Umbilical cord (tissue), 2 donors: ENCODE measurements at places on chromosomes 16 and 17.

- DNase-seq: no peak
Measured at GRCh38 chr16:31134625-31135534, 647 bp downstream of the PRSS8 start.

DNA sequence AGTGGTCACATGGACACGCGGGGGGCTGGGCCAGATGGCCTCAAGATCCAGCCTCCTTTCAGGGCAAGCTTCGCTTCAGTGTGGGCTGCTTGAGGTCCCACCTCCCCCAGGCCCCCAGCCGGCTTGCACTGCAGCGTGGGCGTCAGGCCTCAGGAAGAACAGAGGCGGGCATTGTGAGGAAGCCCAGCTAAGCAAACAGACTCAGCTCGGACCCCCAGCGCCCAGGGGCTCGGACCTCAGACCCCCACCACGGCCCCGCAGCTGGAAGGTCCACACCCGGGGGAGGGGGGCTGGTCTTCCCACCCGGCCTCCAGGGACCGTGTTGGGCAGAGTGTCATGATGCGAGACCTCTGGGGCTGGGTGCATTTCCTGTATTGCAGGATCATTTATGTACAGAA, 24.7 kb upstream of the ZNF469 start:
- no peak for DNase-seq

GRCh38 chr16:66562986-66563385, 3.3 kb upstream of the CMTM1 start:
- no peak for DNase-seq

DNA sequence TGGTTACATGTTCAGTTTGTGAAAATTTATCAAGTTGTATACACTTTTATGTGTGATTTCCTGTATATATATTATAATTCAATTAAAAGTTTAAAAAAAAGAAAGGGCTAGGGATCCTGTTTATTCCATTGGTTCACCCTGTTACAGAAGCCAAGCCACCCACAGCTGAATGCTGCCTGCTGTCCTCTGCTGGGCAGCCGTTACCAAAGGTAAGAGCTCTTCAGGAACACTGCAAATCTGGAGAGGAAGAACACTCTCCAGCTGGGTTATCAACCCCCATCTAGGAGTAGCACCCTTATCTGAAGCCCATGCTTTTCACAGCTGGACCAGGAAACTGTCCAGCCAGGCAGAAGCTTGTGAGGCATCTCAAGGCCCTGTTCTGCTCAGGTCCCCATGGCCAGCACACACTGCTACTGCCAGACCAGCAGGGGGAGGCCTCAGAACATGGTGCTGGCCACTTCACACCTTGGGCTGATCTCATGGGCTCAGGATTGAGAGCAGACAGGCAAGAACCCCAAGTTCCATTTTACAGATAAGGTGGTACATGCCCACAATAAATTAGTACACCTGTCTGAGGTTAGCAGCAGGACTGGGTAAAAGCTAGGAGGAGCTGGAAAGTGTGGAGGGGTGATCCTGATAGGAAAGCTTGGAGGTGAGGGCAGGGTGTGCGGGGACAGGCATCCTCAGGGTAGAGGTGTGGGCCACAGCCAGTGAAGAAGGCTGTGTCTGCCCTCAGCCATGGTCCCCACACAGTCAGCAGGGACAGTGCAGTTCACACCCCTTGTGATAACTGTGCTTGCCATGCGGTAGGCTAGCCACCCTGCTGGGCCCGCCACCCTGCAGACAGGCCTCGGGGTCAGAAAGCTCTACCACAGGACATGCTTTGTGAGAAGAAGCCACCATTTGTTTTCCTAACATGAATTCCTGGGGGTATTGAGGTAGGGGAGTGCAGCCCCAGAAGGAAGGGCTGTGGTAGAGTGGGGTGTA, 54.3 kb upstream of the SREBF1 start:
- peak; percentile 40 for DNase-seq

- DNase-seq: no peak
Measured at GRCh38 chr16:49503256-49504022, 129.8 kb downstream of the C16orf78 start.

GRCh38 chr17:83090444-83091256, 11.2 kb downstream of the METRNL start:
- DNase-seq: no peak

DNA sequence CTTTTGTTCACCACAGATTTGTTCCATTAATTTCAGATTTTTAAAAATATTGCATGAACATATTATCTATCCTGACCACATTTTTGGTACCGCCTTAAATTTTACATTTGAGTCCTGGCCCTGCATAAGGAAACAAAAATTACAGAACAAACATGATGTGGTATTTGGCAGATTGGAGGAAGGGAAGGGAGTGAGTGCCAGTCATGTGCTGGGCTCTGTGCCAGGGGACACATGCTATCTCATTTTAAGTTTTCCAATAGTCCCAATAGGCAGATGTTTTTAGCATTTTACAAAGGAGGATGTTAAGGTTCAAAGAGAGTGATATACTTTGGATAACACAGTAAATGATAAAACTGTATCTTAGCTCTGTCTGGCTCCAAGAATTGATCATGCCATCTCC, 185.1 kb downstream of the CDK5R1 start:
- DNase-seq: no peak

DNA sequence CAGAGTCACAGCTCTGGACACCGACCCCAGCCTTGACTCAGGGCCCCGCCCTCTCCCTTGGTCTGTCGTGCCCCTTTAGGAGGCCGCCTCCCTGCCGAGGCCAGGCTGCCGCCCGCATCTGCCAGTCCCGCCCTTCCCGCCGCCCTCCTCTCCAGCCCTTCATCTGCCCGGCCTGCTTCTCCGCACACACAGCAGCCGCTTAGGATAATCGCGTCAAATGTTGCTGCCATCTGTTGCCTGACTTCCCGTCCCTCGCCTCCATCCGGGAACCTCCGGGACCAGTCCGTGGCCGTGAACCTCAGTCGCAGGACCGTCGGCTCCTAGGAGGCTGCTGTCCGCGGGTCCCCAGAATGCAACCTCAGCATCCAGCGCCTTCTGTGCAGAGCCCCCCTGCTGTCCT, 11.9 kb downstream of the GSE1 start:
- DNase-seq: no peak

DNA sequence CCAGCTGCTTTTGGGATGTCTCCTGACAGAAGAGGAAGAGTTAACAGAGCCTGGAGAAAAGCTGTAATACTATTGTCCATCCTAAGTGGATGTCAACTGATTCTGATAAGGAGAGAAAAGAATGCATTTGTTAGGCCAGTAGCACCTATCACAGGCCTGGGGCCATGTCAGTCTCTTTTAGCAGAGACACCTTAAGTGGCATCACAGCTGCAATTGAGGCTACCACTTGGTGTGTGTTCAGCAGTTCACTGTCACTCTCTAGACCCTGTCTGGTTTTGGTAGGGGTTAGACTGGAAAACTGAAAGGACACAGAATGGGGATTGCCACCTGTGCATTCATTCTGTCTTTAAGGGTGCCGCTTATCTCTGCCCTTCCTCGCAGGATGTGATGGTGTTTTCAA, 42.0 kb downstream of the PSMD12 start:
- no peak for DNase-seq

GRCh38 chr16:79980650-79981521, 380.3 kb upstream of the MAF start:
- DNase-seq: no peak

GRCh38 chr16:72042157-72042660, 12.1 kb upstream of the HP start:
- DNase-seq: no peak

- DNase-seq: no peak
Measured at GRCh38 chr16:49283376-49284049, 1.9 kb upstream of the CBLN1 start.

DNA sequence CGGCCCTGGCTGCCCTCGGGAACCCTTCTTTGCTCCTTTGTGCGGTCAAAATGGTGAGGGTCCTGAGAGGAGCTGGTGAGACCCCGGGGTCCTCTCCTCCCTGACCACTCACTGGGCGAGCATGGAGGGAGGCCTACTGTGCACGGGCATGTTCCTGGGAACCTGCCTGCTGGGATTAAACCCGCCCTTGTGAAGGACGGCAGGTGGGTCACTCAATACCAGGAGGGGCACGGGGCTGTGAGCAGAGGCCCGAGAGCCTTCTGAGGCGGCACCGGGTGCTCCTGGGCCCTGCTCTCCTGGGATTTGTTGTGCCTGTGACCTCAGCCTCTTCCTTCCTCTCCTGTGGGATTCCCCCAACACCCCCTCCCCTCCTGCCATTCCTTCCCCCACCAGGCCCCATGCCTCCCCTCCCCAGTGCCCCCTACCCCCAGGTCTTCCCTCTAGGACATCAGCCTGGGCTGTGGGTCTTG, 19.7 kb downstream of the METRNL start:
- no peak for DNase-seq

- no peak for DNase-seq
Measured at GRCh38 chr17:55440391-55440790, 18.8 kb upstream of the MMD start.

DNA sequence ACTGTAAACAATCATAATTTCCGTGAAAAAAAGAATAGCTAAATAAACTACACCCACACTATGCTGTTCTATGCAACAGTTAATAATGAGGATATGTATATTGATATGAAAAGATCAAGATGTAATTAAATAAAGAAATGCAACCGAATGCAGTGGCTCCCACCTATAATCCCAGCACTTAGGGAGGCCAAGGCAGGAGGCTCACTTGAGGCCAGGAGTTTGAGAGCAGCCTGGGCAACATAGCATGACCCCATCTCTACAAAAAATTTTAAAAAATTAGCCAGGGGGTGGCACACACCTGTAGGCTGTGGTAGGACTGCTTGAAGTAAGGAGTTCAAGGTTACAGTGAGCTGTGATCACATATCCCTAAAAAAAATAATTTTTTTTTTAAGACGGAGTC, 14.9 kb downstream of the CENPV start:
- DNase-seq: no peak

DNA sequence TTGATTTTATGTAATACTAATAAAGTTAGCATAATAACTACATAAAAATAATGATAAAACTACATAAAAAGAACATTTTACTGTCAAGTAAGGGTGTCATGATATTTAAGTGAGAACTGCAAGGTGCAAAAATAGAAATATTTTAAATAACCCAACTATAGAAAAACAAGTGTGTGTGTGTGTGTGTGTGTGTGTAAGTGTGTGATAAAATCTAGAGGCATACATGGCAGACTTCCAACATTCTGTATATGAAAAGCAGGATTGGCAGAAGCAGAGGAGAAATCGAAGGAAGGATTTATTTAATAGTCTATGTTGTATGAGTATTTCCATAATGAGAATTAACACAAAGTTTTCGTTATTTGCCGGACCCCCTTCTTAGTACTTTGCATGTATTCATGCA, 334.1 kb downstream of the KCNJ2 start:
- no peak for DNase-seq

DNA sequence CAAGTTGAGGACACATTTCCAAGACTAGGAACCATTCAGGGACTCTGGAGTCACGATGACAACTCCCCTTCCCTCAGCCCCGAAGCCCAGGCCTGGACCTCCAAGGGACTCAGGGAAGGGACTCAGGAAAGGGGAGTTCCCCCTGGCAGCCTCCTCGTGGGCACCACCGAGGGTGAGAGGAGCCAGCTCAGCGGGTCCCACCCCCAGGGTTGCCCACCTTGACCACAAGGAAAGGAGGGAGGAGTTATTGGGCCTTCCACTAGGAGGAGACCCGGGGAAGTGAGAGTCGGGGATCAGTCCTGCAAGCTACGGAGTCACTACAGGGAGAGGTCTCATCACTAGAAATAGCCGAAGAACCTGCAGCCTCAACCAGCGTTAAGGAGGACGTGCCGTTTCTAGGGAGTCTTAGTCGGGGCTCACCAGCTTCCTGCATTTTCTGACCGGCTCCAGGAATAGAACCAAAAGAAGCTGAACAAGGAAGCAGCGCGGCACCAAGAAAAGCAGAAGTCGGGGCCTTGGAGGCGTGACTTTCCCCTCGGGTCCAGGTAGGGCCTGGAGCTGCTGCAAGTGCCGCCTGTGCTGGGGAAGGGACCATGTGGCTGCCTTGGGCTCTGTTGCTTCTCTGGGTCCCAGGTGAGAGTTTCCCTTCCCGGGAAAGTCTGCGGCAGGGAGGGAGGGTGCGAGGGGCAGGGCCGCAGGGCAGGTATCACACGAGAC, at the start of gene CD300A:
Gene CD300A, plus strand, starts transcription at position 524 of the 717 bp plus-strand sequence. Its CDS starts 70 bp downstream, at position 594.
- peak; percentile 72 for DNase-seq

- peak; percentile 6 for DNase-seq
Measured at GRCh38 chr17:79126139-79126538, 51.5 kb downstream of the ENGASE start.

- DNase-seq: no peak
Measured at GRCh38 chr17:15912416-15912955, 32.4 kb upstream of the ADORA2B start.

DNA sequence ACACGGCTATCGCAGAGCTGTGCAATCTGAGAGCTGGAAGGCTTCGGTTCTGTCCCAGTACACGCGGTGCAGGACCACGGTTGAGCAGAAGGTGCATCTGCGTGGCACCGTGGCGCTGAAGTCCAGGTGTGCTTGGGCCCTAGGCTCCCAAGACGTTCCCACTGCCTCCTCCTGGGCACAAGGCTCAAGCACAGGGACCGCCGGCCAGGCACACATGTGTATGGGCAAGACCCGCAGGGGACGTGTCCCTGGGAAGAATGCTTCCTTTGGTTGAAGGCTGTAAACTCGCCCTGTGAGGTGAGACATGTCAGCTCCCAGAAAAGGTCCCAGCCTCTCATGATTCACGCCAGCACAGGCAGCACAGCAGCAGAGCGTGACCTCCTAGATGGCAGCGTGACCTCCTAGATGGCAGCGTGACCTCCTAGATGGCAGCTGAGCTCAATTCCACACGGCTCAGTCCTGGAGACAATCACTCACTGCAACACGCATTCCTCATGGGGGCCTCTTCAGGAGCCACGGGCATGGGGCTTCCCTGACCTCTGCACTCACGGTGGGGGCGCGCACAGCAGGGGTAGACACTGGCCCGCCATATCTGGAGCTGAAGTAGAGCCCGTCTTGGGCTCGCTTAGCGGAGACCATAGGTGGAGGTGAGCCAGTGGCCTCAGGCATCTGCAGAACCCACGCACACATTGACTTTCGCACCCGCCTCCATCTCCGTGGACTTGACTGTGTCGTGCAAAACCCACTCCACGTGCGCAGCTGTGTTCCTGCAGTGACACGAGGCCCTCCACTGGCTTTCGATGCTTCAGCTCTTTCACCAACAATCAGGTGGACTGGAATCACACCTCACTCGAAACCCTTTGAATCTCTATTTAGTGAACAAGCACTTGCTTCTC, 85.0 kb upstream of the CHMP6 start:
- DNase-seq: no peak

GRCh38 chr17:80908776-80909175, 82.9 kb upstream of the CHMP6 start:
- DNase-seq: no peak
